ENCODE measurements at places on chromosomes 2 and 18.

DNA sequence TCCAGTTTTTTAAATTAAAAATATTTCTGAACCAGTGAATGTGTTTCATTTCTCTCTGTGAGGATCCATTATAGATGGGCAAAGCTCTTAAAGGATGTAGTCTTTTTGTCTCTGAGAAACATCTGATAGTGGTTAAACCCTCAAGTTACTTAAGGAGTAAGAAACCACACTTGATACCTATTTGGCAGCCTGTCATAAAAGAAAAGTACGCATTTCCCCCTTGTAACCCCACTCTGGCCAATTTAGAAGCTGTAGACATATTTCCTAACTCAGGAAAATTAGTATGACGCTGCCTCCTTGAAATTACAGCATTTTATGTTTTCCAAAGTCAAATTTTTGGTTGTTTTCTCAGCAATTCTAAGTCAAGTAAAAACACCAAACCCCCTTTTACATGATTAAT, 2.0 kb downstream of the STAT4 start:
- no peak for DNase-seq

DNA sequence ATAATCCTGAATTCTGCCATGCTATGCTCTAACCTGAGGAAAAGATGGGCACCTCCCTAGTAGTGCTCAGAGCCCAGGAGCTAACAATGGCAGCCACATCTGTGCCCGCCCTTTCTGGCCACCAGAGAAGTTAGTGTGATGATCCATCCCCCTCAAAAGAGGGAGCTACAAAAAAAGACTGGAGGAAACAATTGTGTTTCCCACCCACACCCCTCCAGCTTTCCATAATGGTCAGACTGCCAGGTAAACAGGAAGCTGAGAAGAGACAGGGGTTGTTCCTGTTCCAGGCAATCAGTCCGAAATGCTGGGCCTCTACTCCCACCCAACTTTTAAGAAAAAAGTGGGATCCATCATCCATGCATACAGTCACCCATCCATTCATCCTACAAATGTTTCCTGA, 3.2 kb downstream of the TBC1D8 start:
- DNase-seq = no peak

GRCh38 chr2:210445116-210445707, 31.3 kb downstream of the LANCL1 start:
- no peak for DNase-seq

GRCh38 chr18:23972453-23972852, 42.1 kb upstream of the TTC39C start:
- no peak for DNase-seq

DNA sequence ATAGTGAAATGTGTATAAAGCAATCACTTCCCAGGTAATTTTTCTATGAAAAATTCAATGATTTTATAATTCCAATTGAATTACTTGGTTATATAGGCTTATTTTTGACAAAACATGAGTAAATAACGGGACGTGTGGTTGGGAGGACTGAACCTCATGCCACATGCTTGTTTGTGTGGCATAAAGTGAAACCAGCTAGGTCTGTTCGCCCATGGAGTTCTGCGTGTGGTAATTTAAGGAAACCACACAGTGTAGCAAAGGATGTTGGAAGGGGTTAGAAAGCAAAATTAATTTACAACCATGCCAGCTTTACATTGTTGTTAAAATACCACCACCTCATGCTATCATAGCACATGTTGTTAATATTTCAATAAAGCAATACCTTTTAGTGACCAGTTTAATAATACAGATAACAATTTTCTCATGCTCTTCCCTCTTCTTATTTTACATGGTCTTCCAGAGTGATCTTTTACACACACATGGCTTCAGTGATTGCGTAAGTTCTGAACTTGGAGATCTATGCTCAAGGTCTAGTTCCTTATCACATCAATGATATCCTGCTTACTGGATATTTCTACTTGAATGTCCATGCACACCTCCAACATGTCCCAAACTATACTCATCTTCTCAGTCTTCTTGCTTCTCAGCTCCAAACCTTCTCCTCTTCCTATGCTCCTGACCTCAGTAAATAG, 156.4 kb upstream of the ITGA4 start:
- no peak for DNase-seq

Data from hypothalamus (tissue), 51 donors.